Large intestine (tissue), 12 donors: ENCODE measurements at places on chromosomes 12 and 14. TPM values are rescaled to one million over a fixed set of nuclear protein-coding genes. Genes with fewer than 3 reads are reported as not detected.

DNA sequence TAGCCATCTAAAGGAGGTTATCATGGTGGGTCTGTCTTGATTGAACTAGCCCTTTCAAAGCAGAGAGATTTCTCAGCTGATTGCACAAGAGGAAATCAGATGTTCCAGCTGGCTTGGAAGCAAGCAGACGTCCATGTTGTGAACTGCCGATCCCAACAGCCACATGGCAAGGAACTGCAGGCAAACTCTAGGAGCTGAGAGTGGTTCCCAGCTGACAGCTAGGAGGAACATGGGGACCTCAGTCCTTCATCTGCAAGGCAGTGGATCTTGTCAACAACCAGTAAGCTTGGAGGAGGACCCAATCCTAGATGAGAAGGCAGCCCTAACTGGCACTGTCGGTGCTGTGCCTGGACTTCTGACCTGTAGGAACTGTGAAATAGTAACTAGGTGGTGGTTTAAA lies 7.7 kb downstream of the ACVR1B start:
- peak; percentile 65 for DNase-seq

GRCh38 chr12:83850531-83850930 lies 1062.1 kb downstream of the SLC6A15 start:
- DNase-seq, result no peak

HOXC6 gene
- polyA plus RNA-seq, result 13.6 TPM

DNA sequence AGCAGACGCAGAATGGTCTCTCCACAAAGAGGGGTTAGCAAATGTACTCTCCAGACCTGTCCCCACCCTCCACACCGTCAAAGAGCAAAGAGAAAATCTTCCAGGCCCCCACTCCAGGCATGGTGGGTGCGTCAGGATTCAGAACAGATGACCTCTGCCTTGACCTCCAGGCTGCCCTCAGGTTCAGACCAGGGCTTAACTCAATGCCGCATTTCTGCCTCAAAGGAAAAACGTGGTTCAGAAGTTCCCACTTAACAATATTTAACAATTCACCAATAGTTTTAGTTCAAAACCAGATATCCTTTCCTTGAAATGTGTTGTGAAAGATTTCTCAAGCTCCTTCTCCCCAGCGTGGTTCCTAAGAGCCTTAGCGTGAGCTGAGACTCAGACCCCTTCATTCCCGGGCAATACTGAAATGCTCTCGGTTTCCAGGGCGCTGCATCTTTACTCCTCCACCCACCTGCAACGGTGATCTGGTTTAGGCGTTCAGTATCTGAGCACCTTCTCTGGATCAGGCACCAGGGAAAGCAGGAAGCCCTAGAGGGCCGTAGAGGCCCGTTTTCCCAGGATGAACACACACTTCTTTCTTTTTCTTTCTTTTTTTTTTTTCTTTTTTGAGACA lies 22.9 kb downstream of the HSP90AA1 start:
- DNase-seq, result no peak

GRCh38 chr12:95637471-95638155 lies 86.3 kb upstream of the USP44 start:
- DNase-seq, result no peak

DNA sequence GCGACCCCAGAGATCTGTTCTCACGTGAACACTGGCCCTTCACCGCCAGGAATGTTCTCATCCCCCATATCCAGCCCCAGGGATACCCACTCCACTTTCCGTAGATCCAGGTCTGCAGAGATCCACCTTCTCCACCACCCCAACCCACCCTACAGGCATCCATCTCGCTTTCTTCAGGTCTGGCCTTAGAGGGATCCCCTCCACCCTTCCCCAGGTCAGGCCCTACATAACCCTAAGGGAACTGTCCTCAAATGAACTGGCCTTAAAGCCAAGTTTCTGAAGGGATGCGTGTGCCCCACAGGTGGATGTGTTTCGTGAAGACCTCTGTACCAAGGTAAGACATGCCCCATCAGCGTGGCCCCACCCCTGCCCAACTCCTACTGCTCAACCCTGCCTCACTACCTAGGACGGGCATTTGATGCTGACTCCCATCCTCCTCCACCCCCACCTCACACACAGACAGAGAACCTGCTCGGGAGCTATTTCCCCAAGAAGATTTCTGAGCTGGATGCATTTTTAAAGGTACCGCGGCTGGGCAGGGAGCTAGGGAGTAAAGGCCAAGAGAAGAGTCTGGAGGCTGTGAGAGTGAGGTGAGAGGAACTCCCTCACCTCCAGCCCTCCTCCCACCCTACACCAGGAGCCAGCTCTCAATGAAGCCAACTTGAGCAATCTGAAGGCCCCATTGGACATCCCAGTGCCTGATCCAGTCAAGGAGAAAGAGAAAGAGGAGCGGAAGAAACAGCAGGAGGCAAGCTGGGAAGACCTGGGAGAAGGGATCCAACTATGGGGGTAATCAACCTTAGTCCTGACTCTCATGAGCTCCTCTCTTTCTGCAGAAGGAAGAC lies 912 bp downstream of the PSME1 start:
- DNase-seq, result no peak

DNA sequence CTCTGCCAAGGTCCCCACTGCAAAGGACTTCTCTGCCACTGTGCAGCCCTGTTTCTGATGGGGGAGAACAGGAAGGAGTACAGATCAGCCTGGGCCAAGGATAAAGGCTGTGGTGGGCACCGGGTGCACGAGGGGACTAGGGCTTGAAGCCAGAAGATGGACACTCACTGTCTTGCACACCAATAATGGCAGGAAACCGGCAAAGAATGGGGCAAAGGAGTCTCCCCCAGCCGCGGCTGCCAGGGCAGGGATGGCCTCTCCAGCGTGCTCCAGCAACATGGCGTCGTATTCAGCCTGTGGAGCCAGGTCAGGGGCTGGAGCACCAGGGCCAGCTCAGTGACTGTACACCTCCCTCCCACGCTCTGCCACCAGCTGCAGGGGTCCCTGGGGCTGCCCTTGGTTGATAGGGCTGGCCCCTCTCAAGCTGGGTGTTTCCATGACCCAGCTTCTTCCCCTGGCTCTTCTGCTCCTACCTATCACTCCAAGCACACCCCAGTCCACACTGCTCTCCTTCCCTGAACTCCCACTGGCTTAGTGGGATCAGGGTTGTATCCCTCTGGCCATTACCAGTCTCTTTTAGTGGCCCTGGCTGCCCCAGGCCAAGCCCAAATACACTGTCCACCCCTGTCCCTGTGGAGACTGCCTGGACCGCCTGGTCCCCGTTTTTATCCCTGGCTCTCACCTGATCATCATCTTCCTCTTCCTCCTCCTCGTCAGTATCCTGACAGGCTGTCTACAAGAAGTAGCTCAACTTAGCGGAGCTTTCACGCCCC lies 6.3 kb downstream of the IPO4 start:
- DNase-seq, result no peak

DNA sequence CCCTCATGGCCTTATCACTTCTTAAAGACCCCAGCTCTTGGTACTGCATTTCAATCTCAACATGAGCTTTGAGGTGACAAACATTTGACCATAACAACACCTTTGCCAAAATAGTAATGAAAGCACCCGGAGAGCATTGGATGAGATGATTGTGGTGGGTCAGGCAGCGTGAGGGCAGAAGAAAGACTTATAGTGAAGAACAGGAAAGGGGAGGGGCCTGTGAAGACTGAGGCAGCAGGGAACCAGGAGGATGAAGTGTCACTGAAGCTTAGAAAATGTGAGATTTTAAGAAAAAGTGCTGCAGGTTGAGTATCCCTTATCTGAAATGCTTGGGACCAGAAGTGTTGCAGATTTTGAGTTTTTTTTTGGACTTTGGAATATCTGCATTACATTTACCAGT lies 86.3 kb downstream of the EMP1 start:
- no peak for DNase-seq

GRCh38 chr14:58805057-58805456 lies 167.3 kb downstream of the DACT1 start:
- DNase-seq, result no peak

DNA sequence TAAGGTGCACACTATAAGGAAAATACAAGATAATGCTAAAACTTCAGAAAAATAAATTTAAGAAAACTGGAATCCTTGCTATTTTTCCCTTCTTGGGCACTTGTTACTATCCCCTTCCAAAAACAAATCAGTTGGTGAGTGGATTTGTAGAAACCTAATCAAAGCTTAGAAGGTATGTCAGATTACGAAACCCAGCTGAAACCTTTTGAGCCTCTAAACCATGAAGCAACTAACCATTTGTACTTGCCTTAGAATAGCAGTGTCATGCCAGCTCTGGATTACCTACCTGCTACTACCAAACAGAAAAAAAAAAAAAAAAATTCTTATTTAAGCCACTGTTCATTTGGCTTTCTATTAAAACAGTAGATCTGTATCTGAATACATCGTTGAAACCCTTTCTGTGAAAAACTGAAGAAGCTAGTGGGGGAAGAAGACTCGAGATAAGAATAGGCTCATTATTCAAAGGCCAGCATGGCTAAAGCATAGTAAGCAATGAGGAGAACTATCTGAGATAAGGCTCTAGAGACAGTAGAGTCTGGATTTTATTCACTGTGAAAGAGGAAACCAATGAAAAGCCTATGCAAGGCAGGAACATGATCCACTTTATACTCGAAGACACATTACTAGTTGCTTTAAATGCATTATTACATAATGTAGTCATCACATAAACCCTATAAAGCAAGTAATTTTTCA lies 30.2 kb downstream of the OSBPL8 start:
- DNase-seq, result no peak

- no peak for DNase-seq
Measured at GRCh38 chr12:59603754-59604153, 7.9 kb downstream of the SLC16A7 start.

PLEK2 gene
- polyA plus RNA-seq, result 39.6 TPM

TMCC3 gene
- 24.3 TPM for polyA plus RNA-seq
